ENCODE measurements at places on chromosomes 5 and 9.

DNA sequence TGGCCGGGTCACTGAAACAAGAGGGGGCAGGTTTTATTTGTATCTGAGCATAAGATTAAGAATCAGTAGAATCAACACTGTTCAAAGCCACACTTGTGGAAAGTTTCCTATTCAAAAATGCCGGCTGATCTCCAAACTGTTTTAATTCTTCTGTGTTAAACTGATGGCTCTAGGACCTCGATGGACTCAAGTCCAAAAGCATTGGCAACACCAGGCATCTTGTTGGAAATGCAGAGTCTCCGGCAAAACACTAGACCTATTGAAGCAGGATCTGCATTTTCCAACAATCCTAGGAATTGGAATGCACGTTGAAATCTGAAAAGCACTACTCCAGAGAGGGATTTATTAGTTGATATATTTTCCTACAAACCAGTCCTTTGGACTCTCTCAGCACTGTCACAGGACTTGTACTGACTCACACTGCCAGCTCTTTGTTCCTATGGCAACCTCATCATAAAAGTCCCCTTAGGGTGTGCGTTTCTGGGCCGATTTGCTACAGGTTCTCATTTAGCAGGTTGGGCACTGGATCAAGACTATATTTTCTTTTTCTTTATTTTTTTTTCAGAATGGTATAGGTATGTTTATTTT is 48.1 kb upstream of the PCA3 start:
- DNase-seq: no peak

DNA sequence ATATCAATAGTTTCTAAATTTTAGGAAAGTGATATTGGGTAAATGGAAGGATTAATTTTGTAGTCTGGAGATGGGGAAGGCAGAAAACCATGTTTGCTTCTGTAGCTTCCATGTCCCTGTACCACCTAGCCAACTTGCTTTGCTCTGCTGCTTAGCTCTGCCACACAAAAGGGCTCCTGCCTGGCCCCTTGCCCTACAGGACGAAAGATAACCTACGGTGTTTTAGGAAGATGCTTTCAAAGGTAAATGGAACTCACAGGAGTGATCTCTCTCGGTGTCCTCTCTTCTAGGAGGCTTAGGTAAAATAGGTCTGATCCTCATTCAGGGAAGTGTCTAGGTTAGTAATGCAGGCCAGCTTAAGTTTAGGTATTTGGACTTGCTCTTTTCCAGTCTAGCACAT is 37.8 kb upstream of the DMXL1 start:
- no peak for DNase-seq

DNA sequence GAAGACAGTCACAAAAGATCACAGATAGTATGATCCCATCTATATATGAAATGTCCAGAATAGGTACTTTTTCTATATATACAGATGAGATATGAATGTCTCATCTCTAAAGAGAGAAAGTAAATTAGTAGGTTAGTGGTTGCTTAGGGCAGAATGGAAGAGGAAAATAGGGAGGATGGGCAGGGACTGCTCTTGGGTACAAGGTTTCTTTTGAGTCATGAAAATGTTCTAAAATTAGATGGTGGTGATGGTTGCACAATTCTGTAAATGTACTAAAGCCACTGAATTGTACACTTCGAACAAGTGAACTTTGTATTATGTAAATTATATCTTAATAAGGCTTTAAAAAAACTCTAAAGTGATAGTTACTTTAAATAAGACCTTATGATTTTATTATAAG is 59.6 kb upstream of the GRAMD2B start:
- DNase-seq: no peak

DNA sequence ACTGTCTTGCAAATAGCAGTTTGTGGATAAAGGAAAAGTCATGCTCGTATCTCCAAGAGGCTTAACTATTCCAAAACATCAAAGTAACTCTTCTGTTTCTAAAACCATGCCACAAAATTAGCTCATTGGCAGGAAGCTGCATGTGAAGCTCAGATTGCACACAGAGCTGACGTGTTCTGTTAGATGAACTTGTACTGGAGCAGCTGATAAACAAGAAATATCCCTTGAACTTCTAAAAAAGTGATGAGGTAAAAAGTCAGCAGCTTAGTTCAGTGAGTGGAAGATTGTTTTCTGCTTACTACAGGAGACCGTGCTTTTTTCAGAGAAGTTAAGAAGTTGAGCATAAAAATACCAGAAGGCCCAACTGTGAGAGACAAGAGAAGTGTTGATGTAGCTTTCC is 113.2 kb downstream of the SLC12A2 start:
- peak; percentile 56 for DNase-seq

GRCh38 chr5:7753181-7753580 is 97.8 kb downstream of the CFAP90 start:
- peak; percentile 72 for DNase-seq

- DNase-seq: peak; percentile 59
These were observed 3.7 kb upstream of the PJA2 start for GRCh38 chr5:109413458-109413857.

DNA sequence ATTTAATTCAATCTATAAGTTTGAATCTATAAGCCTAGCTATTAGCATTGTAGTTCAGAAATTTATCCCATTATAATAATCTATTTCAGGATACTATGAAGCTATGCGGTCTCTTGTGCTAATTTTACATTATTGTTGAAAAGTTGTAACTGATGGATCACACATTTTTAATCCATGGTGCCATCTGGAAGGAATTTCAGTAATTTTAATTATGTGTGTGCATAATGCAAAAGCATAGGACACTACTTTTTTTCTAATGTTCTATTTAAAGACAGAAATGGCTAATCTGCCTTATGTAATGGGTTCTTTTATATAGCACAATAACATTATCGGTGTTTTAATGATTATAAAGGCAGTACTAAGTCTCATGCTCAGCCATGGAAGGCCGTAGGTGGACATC is 90.6 kb downstream of the HOMER1 start:
- no peak for DNase-seq

DNA sequence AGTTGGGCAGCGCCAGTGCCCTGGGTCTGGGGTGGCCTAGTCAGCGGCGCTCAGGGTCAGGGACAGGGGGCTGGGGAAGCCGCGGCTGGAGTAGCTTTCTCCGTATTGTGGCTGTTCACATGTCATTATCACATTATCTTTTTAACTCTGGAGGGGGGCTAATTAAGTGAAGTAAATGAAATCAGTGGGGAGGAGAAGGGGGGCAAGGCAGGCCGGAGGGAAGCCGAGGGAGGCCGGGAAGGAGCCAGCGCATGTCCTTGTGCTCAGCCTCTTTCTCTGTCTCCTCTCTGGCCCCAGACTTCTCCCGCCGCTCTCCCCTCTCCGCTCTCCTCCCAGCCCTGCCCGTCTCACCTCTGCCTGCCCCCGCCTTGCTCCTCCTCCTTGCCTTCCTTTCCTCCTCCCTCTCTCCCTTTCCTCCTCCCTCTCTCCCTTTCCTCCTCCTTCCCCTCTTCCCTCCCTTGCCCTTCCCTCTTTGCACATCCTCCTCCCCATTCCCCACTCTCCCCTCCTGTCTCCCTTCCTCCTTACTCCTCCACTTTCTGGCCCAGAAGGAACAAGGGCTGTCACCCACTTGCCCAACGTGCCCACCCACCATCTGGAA is 38.7 kb downstream of the ASS1 start:
- no peak for DNase-seq

GRCh38 chr5:54313311-54314270 is 3.2 kb upstream of the ARL15 start:
- no peak for DNase-seq
